ENCODE measurements at places on chromosomes 3 and 15.

- no peak for DNase-seq
Measured at GRCh38 chr15:49815526-49815925, 194.7 kb downstream of the DTWD1 start.

- DNase-seq: no peak
Measured at GRCh38 chr15:88348579-88349230, 92.2 kb upstream of the NTRK3 start.

GRCh38 chr3:111695636-111696117 lies 100.5 kb upstream of the ZBED2 start:
- DNase-seq: no peak

GRCh38 chr15:60525341-60526039 lies 46.5 kb upstream of the ICE2 start:
- no peak for DNase-seq

GRCh38 chr3:16303037-16303575 lies 38.1 kb downstream of the OXNAD1 start:
- no peak for DNase-seq

DNA sequence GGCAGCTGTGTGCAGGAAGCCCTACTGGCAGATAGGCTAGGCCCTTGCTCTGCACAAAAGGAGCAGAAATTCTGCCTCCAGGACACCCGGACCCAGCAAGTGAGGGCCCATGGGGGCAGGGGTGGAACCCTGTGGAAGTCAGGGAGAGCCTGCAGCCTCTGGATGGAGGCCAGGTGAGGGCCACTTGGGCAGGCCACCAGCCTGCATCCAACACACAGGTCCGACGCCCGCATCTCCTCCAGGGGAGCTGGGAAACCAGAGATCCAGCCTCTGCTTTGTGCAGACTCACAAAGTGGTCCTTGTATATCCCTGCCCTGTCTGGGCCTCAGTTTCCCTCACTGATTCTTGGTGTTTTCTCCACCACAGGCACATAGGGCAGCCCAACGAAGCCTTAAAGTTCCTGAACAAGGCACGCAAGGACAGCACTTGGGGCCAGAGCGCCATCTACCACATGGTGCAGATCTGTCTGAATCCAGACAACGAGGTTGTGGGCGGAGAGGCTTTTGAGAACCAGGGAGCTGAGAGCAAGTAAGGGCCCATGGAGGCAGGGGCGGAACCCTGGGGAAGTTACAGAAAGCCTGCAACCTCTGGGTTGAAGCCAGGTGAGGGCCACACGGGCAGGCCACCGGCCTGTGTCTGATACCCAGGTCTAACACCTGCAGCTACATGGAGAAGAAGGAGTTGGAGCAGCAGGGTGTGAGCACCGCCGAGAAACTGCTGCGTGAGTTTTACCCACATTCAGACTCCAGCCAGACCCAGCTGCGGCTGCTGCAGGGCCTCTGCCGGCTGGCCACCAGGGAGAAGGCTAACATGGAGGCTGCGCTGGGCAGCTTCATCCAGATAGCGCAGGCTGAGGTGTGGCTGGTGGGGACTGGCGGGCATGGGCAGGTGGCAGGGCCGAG lies 16.6 kb downstream of the CSRNP1 start:
- no peak for DNase-seq

- no peak for DNase-seq
Measured at GRCh38 chr3:186162221-186162620, 53.3 kb upstream of the ETV5 start.

- DNase-seq: no peak
Measured at GRCh38 chr3:139202226-139202958, 141.4 kb upstream of the MRPS22 start.

DNA sequence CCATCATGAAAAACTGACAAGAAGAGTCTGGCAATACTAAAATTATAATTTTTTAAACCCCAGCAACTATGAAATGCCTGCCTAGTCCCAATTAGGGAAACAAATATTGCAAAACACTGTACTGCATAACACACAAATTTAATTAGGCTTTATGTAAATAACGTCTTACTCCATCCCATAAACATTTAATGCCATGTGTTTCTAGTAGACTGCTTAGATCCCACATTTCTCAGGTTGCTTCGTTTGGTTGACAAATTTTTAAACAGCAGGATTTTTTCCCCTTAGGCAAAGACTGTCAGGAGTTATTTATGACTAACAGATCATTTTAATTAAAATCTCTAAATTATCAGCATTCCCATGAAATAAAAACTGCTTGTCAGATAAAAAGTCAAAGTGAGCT lies 29.9 kb downstream of the EIF2AK4 start:
- no peak for DNase-seq

DNA sequence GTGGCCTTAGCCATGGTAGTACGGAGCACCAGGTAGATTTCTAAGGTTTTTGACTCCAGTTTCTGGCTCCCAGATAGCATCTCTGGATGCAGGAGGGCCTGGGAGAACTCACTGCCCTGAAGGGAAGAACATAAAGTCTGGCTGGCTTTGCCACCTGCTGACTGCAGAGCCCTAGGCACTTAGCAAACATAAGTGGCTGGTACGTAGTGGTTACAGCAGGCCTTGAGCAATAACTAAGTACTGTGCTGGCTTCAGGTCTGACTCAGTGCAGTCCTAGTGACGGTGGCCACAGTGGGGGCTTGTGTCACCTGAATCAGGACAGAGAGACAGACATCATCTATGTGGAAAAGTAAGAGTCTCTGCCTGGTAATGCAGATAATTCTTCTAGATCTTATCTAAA lies 871.1 kb downstream of the PDCD6IP start:
- DNase-seq: no peak

GRCh38 chr3:88311826-88312225 lies 162.1 kb downstream of the C3orf38 start:
- DNase-seq: no peak

DNA sequence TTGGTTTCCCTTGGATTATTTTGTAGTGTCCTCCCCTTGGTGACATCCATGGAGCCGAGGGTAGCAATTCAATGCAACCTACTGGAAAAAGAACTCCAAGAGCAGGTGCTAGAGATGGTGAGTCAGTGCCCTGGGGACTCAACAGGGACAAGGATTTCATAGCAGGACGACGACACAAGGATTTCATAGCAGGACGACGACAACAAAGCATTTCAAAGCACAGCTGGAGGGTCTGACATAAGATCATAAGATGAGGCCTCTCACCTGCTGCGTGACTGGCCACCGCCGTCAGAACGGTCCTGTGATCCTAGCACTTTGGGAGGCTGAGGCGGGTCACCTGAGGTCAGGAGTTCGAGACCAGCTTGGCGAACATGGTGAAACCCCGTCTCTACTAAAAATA lies 22.5 kb downstream of the NRROS start:
- DNase-seq: no peak

- no peak for DNase-seq
Measured at GRCh38 chr3:154285221-154285620, 39.1 kb downstream of the DHX36 start.

DNA sequence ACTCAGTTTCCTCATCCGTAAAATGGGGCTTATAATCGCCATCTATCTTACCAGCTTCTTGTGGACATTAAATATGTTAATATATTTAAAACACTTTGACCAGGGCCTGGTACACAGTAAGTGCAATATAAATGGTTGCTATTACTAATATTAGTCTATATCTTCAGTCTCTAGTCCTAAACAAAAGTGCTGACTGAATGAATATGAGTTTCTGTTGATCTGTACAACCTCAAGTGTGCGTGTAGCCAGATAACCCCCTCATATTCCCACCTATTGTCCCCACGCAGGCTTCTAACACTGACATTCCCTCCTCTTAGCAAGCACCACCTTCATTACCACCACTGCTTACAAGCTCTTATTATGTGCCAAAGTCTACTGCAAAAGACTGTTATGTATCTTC lies 27.6 kb upstream of the LMCD1 start:
- no peak for DNase-seq

- DNase-seq: no peak
Measured at GRCh38 chr15:55320238-55320550, 1.2 kb downstream of the PIGB start.

- DNase-seq: no peak
Measured at GRCh38 chr3:15462451-15462850, 35.1 kb downstream of the EAF1 start.

- no peak for DNase-seq
Measured at GRCh38 chr3:178545337-178545736, 9.1 kb downstream of the KCNMB2 start.

DNA sequence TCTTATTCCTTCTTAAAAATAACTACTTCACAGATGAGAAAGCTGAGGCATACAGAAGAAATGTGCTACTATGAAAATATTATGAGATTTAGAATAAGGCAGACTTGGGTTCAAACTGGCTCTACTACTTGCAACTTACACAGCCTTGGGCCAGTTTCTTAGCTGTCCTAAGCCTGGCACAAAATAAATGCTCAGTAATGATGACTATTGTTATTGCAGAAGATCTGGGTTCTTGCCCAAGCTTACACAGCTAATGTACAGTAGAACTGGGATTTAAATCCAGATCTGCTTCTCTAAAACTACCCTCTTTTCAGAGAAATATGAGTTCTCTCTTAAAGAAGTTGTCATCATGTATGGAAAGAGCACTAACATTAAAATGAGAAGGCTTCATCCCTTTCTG lies 228.2 kb upstream of the TPRG1 start:
- no peak for DNase-seq

GRCh38 chr3:43378066-43378935 lies 92.0 kb downstream of the SNRK start:
- DNase-seq: peak; percentile 36

- DNase-seq: no peak
Measured at GRCh38 chr15:58631319-58631718, 118.2 kb downstream of the ADAM10 start.

- no peak for DNase-seq
Measured at GRCh38 chr3:8505621-8506020, 4.0 kb downstream of the LMCD1 start.

GRCh38 chr15:31278061-31278445 lies 48.6 kb upstream of the KLF13 start:
- peak; percentile 57 for DNase-seq

GRCh38 chr3:10195366-10196089 lies 30.8 kb downstream of the IRAK2 start:
- DNase-seq: no peak

Measured in osteocyte (in vitro differentiated cells).